NCI-H146 (cell line): ENCODE measurements at places on chromosomes 1 and 21.

GRCh38 chr1:114026797-114027196 lies 47.5 kb downstream of the OLFML3 start:
- DNase-seq, result no peak

DNA sequence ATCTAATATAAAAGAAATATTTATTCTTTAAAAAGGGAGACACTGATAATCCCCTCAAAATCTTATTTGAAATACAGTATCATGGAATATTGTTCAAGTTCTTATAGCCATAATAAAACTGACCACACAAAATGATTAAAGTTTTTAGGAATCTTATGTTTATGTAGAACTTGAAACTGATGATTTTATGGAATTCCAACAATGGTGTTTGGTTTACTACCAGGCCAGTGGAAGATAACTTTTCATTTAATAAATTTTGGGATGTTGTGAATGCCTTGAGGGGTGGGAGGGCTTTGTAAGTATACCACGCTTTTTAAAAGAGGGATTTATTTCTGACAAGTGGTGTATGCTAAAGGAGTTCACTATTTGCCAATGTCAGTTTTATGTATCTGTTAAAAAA lies 87.7 kb downstream of the RAB3GAP2 start:
- DNase-seq, result no peak

GRCh38 chr1:116062201-116062600 lies 49.0 kb upstream of the MAB21L3 start:
- DNase-seq, result no peak

- DNase-seq, result no peak
Measured at GRCh38 chr21:27132266-27132665, 165.4 kb upstream of the ADAMTS5 start.

DNA sequence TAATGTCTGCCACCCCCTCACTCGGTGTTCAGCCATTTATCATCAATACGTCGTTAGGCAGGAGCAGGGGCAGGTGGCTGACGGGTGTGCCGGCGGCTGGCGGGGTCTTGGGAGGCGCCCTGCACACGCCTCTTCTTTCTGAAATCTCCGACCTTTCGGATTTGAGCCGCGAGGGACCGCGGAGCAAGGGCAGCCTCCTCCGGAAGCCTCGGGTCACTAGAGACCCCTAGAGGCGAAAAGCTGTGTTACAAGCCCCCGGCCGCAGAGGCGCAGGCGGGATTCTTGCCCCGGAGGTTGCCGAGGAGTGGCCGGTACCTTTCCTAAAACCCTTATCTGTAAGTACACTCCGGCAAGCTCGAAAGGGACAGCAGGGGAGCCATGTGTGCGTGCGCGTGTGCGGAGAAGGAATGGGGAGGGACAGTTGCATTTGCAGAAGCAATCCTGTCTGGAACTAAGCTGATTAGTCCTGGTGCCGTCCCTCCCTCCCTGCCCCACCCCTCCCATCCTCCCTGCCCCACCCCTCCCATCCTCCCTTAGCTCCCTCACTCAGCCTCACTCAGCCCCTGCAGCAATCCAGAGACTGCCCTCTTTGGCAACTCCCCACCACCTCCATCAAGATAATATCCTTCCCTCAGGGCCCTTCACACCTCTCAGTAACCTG lies 11.0 kb downstream of the BRINP2 start:
- peak; percentile 23 for DNase-seq

GRCh38 chr1:11273595-11274234 lies 717 bp downstream of the UBIAD1 start:
- DNase-seq, result no peak

- DNase-seq, result no peak
Measured at GRCh38 chr1:205943245-205943644, at the start of gene SLC26A9. Gene SLC26A9, minus strand, starts transcription at chr1:205943456. Its CDS starts 7,636 bp downstream, at chr1:205935820.

- no peak for DNase-seq
Measured at GRCh38 chr1:231938711-231939110, 312.1 kb downstream of the DISC1 start.

GRCh38 chr1:1355416-1355815 lies 2.9 kb downstream of the MXRA8 start:
- DNase-seq, result peak; percentile 46

GRCh38 chr1:17437580-17438317 lies 1.7 kb downstream of the RCC2 start:
- DNase-seq, result peak; percentile 35

DNA sequence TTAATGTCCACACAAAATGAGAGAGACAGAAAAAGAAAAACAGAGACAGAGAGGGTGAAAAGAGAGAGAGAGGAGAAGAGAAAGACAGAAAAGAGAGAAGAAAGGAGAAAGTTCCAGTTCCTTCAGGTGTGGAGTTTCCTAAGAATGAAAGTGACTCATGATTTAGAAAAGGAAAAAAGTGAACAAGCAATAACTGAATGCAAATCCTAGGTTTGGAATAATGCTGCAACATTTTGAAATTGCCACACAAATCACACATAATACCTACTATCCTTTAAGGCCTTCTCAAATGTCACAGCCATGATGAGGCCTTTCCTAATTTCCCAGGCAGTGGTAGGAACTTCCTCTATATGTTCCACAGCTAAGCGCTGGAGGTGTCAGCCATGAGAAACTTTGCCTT lies 31.5 kb upstream of the XPR1 start:
- DNase-seq, result no peak

- no peak for DNase-seq
Measured at GRCh38 chr1:224739303-224739996, 123.3 kb downstream of the CNIH3 start.

GRCh38 chr1:154434346-154435085 lies 29.4 kb downstream of the IL6R start:
- DNase-seq, result no peak

DNA sequence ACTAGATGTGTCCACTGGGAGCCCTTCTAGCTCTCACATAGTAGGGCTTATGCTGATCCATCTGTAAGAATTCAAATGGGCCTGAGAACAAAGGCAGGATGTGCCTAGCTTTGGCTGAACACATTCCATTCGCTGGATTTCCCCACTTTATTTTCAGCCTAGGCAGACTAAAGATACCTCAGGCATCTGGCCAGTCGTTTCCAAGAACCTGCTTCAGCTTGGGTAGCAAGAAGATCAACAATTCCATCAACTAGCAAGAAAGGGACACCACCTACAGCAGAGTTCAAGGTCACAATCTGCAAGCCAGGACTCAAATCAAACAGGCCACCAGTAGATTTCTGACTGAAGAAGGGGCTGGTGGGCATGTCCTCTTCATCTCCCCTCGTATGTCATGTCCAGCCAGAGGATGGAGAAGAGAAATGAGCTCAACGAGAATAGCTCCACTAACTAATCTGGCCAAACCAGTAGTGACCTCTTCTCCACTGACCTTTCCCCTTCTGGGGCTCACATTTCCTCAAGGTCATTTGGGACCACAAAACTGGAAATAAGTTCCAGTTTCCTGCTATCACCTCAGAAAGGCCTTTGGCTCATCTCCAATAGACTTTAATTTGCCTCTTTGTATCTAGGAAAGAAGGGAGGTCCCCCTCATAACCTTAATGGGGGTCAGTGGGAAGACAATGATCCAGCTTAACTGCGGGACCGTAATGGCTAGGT lies 14.2 kb downstream of the TXNIP start:
- no peak for DNase-seq

DNA sequence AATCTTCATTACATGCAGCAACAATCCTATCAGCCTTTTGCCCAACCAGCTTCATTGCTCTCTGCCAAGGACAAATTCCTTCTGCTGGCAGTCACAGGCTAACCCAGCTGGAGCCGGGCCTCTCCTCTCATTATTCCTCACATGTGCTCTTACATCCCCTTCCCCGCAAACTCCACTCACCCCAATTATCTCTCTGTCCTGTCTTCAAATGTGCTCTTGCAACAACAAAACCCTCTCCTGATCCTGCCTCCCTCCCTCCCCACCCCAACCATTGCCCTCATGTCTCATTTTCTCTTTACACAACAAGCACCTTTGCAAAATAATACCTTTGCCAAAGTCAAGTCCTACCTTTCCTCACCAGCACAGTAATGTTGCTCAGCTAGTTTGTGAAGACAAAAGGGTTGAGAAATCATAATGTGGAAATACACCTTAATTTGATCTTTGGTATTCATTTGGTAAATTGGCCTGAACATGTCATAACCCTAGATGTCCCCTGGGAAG lies 36.0 kb upstream of the DHCR24 start:
- DNase-seq, result no peak

DNA sequence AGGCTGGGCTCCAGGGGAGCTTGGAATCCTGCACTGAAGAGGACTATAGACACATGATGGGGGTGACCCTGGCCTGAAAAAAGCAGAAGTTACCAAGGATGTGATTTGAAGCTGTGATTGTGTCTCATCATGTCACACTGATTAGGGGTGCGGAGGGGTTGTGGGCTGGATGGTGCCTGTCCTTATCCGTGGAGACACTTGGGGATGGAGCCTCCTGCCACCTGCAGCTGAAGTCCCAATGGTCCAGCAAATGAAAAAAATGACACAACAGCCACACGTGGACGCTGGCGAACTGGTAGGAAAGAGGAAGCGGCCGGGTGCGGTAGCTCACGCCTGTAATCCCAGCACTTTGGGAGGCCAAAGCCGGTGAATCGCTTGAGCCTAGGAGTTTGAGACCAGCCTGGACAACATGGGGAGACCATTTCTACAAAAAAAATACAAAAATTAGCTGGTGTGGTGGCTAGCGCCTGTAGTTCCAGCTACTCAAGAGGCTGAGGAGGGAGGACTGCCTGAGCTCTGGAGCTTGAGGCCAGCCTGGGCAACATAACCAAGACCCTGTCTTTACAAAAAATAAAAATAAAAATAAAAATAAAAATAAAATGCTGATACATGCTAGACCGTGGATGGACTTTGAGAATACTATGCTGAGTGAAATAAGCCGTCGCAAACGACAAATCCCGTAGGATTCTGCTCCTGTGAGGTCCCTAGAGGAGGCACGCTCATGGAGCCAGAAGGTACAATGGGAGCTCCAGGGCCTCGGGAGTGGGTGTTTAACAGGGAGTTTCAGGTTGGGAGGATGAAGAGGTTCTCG lies 838 bp upstream of the IBA57 start:
- DNase-seq, result peak; percentile 29

DNA sequence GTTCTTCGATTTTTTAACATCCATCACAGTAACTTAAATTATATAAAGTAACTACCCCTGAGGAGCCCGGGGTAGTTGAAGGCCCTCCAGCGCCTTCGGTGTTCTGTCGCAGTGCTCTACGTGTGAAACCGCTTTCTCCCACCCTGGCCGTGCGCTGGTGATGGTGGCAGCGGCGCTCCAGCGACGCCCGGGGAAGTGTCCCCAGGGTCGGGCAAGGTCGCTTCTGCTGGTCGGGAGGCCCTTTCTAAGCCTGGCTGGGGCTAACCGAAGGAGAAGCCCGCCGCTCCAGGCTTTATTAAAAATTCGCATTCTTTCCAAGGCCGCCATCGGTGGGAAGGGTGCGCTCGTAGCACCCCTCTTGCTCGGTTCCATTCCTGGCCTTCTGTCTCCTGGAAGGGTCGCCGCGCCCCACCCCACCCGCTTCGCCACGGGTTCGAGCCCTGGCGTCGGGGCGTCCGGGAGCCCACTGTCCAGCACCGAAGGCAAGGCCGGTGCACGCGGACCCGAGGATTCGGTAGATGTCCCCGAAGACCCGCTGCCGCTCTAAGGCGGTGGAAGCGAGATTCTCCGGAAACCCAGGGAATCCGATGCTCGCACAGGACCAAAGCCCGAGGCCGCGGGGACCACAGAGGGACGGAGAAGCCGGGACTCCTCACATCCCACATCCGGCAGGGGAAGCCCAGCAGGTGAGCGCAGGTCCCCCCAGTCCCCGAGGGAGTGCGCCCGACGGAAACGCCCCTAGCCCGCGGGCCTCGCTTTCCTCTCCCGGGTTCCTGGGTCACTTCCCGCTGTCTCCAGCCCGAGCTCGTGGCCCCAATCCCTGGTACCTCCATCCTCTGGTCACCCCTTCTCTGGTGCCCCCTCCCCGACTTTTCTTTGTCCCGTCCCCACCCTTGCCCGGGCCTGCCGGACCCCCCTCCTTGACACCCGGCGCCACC lies 685 bp upstream of the RIPPLY3 start:
- DNase-seq, result no peak

DNA sequence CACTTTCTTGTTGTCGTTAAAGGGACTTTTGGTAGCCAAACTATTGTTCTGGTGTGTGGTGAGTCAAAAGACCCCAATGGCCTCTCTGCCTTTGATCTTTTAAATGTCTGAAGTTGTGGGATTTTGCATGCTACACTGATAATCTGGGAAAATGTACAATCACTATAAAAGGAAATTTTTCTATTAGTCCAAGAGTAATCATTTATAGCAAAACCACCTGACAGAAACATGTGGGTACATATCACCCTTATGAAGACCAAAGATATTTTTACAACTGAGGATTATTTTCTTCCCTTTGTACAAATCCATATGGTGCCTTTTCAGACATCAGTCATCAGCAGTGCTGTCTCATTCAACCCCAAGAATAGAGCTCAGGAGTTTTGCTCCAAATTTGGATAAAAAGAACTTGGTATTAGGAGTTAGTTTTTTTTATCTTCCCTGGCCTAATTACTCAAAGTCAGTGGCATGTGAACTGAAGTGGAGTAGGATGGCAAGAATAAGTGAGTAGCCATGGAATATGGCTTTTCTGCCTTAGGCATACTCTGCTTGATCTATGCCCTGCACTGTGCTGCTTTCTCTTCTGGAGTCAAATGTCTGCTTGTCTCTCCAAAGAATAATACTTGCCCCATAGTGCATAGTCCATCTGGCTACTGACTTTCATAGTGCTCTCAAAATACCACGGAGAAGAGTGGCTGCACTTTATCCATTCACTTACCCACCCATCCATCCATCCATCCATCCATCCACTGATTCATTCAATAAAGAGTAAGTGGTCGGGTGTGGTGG lies 13.5 kb downstream of the GREM2 start:
- DNase-seq, result no peak

GRCh38 chr1:19351873-19352272 lies 39.7 kb downstream of the SLC66A1 start:
- no peak for DNase-seq

DNA sequence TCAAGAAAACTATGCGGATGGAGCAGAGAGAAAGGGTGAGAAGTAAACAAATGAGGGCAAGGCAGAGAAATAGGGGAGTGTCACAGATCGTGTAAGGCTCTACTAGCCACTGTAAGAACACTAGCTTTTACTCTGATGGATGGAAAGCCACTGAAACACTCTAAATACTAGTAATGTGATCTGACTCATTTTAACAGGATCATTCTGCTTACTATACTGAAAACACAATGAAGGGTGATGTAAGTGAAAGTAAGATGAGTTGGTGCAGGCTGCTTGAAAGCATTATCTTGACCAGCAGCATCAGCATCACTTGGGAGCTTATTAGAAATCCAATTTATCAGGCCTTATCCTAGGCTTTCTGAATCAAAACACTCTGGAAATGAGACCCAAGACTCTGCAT lies 32.7 kb downstream of the TUT4 start:
- DNase-seq, result no peak

DNA sequence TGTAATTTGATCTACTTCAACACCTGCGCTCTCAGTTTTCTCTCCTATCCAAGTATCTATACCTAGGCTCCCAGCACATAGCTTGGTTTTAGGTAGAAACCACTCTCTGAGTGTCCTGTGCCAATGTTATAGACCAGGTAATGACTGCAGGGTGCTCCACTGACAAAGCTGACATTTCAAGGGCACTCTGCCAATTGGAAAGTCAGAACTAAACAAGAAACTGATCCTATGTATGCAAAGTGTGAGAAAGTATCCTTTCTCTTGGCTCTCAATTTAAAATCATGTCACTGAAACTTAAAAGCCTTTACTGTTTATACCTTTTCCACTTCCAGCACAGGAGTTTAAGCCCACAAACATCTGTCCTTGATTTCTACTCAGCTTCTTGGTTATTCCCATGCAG lies 45.0 kb upstream of the AIM2 start:
- DNase-seq, result no peak

GRCh38 chr1:186102547-186103148 lies 272.4 kb downstream of the TPR start:
- DNase-seq, result no peak
